Naive thymus-derived CD8-positive, alpha-beta T cell (primary cell): ENCODE measurements at places on chromosomes 7 and 10. TPM values are rescaled to one million over a fixed set of nuclear protein-coding genes. Genes with fewer than 3 reads are reported as not detected.

FBXW4 gene
- total RNA-seq = 91.2 TPM

GATA3 gene
- total RNA-seq = 23.5 TPM

DNA sequence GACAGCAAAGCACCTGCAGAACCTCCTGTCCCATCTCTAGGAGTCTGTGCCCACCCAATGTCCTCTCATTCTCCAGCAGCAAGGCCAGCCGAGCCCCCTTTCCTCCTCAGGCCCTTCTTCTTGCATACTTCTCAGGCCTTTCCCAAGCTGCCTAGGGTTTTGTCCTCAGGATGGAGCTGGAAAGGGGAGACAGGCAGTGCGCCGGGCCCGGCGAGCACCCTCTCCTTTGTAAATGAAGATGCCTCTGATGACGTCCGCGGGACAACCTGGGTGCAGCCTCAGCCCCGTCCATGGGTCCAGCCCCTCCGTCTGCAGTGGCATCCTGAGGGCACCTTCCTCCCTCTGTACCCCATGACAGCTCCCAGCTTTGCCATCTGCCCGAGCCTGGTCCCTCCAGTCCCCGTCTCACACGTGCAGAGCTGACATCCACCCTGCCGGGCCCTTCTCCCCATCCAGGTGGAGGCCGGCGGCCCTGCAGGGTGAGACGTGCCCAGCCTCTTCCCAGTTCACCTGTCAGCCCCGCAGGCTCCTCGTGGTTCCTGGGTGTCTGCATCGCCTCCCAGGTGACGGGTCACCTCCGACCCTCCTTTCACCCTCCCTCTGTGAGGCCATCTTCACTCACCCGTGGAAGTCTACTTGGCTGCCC is 36.4 kb downstream of the JAKMIP3 start:
- no peaks in the 10 kb centered on the region for H3K36me3 ChIP-seq
- H3K27me3 ChIP-seq = peaks cover 42% of the 10 kb centered on the region
- H3K4me3 ChIP-seq = no peak overlapping the region
- H3K27ac ChIP-seq = no peak overlapping the region
- DNase-seq = no peak

DNA sequence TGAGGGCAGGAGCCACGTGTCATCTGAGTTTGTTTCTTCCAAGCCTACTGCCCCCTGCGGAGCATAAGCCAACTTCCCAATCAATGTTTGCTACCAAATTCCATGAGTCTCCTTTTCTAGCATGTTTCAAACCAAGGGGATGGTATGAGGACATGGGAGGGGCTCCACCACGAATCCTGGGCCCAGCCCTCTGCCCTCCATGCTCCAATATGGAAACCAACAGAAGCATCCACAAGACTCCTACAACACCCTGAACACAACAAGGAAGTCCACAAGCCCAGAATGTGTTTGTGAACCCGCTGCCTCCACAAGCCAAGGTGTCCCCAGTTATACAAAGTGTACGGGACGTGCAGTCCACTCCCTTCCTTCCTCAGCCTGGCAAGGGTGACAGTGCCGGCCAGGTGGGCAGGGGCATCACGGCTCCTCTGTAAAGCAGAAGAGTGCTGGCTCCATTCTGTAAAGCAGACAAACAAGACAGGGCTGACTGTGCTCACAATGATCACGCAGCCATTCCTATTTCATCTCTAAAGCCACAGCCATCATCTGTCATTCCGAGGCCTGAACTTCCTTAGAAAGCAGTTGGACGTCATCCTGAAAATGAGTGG is 466.1 kb downstream of the PTPRN2 start:
- H3K36me3 ChIP-seq = no peaks in the 10 kb centered on the region
- peaks cover 7% of the 10 kb centered on the region for H3K27me3 ChIP-seq

DNA sequence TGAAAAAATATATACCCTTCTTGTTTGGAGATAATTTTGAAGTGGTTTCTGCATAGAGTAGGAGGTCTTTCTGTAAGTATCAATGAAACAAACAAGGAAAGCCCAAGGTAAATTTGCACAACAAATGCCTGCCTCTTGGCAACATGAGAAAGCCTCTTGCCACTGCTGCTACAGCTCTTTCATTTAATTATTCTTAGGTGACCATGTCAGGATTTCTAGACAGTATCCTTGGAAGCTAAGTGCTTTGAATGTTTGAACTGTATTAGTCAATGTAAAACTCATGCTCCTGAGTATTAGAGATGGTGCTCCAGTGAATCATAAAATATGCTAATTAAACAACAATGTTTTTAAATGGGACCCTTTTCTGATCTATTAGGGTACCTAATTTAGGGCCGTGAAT is 81.2 kb upstream of the ITGB1 start:
- peaks cover 7% of the 10 kb centered on the region for H3K27me3 ChIP-seq
- H3K4me3 ChIP-seq = no peak overlapping the region
- H3K4me1 ChIP-seq = peaks cover 2% of the 10 kb centered on the region
- DNase-seq = no peak
- peaks cover 2% of the 10 kb centered on the region for H3K36me3 ChIP-seq

GRCh38 chr10:43137717-43138020 is 576 bp upstream of the CSGALNACT2 start:
- no peaks in the 10 kb centered on the region for H3K36me3 ChIP-seq
- no peak for DNase-seq
- peak overlapping the region; percentile 87 for H3K4me3 ChIP-seq
